A549 (cell line): ENCODE measurements at places on chromosomes 5 and 9. TPM values are rescaled to one million over a fixed set of nuclear protein-coding genes. Genes with fewer than 3 reads are reported as not detected.

SLCO6A1 gene
- polyA plus RNA-seq: not detected in 3 replicates

TRAF1 gene
- polyA plus RNA-seq: 2.0 to 4.6 TPM (median 2.1 TPM) in 3 replicates

CCNO gene
- 4.7 to 5.1 TPM (median 4.8 TPM) in 3 replicates for polyA plus RNA-seq

HTR4 gene
- polyA plus RNA-seq: not detected in 3 replicates

ALDOB gene
- not detected in 3 replicates for polyA plus RNA-seq
